Dorsolateral prefrontal cortex (tissue), 122 donors: ENCODE measurements at places on chromosomes 3 and 15.

- no peak for DNase-seq
These were observed 29.7 kb downstream of the GNB5 start for GRCh38 chr15:52161406-52161966.

GRCh38 chr3:57135964-57136719, 29.0 kb downstream of the IL17RD start:
- DNase-seq = no peak

DNA sequence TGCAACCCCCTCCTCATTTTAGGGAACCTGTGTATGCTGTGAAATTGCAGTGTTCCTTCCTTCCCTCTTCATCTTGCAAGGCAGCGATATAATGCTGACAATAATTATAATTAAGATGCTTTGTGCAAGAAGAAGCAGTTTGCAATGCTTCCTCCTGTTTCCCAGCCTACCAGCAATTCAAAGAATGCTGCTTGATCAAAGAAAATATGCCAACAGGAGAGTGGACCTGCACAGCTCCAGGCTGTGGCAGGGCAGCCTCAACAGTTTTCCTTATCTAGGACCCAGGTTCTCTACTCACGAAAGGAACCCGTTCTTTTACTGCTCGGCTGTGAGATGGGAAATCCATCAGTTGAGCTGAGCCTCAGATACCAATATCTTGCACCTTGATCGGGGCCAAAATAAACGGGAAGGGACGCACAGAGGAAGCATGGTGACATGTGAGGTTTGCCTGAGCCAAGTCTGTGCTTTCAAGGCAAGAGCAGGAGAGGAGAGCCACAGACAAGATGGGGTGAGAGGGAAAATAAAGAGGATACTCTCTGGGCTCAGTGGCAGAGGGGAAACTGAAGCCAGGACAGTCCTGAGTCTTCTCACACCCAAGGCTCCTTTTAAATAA, 22.6 kb upstream of the LRTM1 start:
- DNase-seq = no peak

- DNase-seq = no peak
These were observed 43.0 kb upstream of the ABI3BP start for GRCh38 chr3:101036213-101036618.

- DNase-seq = no peak
These were observed 84.7 kb downstream of the MYO9A start for GRCh38 chr15:72033285-72033684.

- no peak for DNase-seq
These were observed 77.6 kb downstream of the TOP2B start for GRCh38 chr3:25587094-25587493.

DNA sequence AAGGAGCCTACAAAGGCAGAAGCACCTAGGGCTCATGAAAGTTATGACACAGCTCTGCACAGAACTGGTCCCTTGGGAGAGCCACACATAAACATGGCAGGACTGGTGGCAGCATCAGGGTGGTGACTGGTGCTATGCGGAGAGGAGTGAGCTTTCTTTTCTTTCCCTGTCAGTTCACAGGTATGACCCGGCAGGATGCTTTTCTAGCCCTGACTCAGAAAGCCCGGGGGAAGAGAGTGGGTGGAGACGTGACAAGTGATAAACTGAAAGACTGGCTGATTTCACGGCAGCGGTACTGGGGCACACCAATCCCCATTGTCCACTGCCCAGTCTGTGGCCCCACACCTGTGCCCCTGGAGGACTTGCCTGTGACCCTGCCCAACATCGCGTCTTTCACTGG, 103.0 kb downstream of the LARS2 start:
- no peak for DNase-seq

DNA sequence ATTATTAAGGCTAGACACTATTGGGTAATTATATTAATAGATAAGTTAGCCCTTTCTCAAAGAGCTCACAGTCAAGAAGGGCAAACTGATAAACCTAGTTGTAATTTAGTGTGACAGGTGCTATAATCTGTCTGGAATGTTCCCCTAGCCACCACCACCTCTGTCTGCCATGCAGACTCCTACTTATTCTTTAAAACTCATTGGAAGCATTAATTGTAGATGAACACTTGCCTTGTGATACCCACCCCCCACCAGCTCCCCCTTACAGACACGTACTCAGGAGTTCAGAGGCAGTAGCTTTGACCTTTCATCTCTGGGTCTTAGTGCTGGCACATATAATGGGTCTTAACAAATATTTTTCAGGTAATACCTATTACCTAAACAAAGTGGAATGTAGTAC, 195.9 kb downstream of the TP63 start:
- DNase-seq = no peak

- no peak for DNase-seq
These were observed 461 bp downstream of the COPB2 start for GRCh38 chr3:139388821-139389551.

DNA sequence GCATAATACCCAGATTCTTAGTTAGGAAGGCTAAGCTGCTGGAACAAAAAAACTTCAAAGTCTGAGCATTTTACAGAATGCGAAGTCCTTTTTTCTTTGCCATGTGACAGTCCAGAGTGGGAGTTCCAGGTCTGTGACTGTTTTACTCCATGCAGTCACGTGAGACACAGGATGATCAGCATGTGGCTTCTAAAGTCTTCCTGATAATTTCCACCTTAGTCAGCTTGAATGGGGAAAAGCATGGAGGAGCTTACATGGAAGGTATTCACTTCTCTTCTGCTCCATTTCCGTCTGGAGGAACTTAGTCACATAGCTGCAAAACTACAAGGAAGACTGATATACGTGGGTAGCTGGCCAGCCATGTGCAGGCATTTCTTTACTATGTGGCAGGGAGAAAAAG, 1.7 kb downstream of the SNTN start:
- no peak for DNase-seq

DNA sequence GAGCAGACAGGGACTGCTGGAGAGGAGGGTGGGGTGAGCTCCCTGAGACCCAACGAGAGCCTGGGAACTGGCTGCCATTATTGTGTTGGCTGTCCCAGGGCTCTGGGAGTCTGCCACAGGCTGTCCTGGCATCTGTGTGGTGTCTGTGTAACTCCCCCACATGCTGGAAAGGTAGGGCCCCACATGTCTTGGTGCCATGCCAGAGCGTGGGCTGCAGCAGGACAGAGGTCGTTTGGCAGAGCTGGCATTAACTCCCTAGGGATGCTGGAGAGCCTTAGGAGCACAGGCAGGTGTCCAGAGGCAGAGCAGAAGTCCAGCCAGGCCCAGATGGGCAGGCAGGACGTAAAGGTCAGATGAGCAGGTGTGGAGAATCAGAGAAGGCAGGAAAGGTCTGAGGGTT, 9.7 kb downstream of the TIMP4 start:
- DNase-seq = no peak

DNA sequence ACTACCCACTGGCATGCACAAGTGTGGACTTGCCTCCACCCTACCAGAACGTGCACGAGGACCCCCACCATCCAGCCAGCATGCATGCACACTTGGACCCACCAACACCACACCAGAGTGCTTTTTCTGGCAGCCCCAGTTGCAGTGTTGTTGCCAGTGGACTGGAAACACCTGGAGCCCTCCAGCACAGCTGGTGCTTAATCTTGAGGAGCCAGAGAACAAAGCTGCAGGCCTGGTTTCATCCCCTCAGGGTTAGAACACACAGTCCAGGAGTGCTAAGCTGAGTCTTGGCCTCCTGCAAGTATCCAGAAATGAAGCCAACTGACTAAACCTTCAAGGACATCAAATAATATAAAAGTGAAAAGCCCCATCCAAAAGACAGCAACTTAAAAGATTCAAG, 888.0 kb downstream of the NTRK3 start:
- DNase-seq = no peak

- no peak for DNase-seq
These were observed 982.9 kb downstream of the TUSC7 start for GRCh38 chr3:117692416-117692995.

DNA sequence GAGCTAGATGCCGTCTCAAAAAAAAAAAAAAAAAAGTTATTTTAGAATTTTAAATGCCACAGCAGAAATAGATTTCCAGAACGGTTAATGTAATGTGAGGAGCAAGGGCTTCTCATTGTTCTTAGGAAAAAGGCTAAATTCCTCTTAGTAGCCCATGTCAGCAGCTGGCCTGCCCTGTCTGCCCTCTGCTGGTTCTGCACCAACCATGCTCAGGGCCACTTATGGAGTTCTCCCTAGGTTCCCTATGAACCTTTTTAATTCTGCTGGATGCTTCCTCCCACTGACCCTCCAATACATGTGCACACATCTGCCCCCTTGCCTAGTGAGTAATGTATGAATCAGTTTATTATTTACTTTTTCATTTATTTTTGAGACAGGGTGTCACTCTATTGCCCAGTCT, 32.2 kb upstream of the DPPA4 start:
- DNase-seq = no peak

DNA sequence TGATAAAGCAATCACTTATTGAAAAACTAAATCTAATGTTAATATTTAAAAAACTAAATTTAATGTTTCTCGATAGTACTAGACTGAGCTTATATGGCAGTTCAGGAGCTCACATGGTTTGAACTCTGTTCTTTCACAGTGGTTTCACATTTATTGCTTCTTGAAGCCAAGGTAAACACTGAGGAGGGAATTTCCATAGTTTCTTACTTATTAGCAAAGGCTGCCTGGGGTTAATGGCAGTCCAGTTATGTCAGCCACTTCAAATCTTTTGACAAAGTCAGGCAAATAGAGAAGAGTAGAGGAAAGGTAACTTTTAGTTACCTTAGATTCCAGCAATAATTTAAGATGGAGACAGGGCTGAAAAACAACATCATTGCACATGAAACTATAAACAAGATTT, 831.5 kb downstream of the ROBO2 start:
- DNase-seq = no peak

GRCh38 chr3:27914199-27914598, 192.1 kb upstream of the EOMES start:
- no peak for DNase-seq

DNA sequence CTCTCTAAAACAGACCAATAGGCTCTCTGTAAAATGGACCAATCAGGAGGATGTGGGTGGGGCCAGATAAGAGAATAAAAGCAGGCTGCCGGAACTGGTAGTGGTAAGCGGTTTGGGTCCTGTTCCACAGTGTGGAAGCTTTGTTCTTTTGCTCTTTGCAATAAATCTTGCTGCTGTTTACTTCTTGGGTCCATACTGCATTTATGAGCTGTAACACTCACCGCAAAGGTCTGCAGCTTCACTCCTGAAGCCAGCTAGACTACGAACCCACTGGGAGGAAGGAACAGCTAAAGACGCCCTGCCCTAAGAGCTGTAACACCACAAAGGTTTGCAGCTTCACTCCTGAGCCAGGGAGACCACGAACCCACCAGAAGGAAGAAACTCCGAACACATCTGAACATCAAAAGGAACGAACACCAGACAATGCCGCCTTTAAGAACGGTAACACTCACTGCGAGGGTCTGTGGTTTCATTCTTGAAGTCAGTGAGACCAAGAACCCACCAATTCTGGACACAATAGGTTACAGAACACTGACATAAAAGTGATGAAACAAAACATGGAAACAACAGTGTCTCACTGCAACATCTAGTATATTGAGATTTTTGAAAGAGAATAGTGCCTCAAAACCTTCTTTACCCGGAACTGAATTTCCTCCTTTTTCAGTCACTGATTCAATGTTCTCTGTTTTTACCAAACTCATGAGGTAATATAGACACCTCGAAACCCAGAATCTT, 28.8 kb upstream of the PLSCR2 start:
- DNase-seq = no peak

GRCh38 chr3:187843654-187844053, 98.4 kb upstream of the BCL6 start:
- DNase-seq = no peak

DNA sequence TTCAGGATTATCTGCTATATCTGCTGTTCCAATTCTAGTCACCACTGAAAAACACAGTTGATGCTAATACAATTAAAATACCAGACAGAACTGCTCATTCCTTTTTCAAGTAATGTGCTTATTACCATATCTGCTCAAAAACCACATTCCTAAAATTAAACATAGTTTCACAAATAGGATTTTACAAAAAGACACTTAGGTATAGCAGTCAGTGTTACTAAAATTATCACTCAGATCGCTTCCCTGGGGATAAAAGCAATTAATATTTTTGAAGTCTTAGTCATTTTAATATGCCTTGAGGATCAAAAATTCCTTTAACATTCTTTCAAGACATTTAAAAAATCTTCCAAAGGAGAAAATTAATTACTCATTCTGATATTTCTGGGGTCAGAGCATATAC, 71.5 kb downstream of the RAD18 start:
- DNase-seq = no peak

DNA sequence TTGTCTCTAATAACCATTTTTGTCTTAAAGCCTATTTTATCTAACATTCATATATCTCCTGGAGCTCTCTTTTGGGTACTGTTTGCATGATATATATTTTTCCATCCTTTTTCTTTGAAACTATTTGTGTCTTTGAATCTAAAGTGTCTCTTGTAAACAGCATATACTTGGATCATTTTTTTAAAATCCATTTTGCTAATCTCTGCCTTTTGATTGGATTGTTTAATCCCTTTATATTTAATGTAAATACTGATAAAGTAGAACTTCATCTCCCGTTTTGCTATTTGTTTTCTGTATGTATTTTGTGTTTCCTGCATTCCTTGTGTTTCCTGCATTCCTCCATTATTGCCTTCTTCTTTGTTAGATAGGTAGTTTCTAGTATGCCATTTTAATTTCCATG, 31.4 kb downstream of the ACAA1 start:
- DNase-seq = no peak

GRCh38 chr15:46786590-46787285, 930.6 kb upstream of the SEMA6D start:
- no peak for DNase-seq

DNA sequence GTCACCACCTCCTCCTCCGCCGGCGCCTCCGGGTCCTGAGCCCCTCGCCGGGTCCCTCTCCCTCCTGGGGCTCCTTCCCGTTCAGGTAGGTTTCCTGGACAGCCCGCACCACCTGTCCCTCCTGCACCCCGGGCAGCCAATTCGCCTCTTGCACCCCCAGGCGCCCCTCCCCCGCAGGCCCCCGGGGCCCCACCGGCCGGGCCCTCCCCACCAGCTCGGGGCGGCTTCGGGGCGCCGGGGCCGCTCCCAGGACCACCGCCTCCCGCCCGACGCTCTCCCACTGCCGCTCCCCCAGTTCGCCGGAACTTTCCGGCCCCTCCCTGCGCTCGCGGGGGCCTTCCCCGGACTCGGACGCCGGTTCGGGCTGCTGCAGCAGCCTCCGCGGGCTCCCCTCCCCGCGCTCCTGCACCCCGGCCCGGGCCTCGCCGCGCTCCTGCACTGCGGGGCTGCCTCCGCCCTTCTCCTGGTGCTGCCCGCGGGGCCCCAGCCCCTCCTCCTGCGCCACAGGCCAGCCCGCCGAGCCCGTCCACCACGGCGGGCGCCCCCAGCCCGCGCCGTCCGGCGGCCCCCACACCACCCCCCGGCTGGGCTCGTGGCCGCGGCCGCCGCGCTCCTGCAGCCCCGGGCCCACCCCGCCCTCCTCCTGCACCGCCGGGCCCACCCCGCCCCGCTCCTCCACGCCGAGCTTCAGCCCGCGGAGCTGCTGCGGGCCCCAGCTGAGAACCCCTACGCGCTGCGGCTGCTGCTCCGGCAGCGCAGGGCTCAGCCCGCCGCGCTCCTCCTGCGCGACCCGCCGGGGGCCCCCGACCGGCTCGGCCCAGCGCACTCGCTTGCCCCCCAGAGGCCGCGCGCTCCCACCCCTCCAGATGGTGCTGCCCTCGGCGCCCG, 587 bp upstream of the TNK2 start:
- peak; percentile 43 for DNase-seq

GRCh38 chr3:197748597-197749314, 927 bp upstream of the FYTTD1 start:
- DNase-seq = no peak
